ENCODE measurements at places on chromosomes 6 and 20.

GRCh38 chr6:131641554-131641953 is 4.5 kb downstream of the ENPP3 start:
- no peak for DNase-seq

- no peak for DNase-seq
These were observed 46.1 kb downstream of the MYO6 start for GRCh38 chr6:75794954-75795739.

DNA sequence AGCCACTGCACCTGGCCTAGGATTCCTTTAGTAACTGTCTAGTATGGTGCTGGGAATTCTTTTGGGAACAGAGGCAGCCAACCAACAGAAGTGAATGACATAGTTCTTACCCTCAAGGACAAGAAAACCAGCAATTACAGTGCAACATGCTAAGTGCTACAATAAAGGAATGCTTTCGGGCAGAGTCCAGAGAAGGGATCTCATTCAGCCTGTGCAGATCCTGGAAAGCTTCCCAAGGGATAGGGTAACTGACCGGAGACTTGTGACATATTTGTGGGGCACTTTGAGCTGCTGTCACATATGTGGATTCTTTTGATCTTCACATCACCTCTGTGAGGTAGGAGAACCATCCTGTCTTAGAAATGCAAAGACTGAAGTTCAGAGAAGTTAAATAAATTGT is 46.8 kb downstream of the C6orf15 start:
- no peak for DNase-seq

DNA sequence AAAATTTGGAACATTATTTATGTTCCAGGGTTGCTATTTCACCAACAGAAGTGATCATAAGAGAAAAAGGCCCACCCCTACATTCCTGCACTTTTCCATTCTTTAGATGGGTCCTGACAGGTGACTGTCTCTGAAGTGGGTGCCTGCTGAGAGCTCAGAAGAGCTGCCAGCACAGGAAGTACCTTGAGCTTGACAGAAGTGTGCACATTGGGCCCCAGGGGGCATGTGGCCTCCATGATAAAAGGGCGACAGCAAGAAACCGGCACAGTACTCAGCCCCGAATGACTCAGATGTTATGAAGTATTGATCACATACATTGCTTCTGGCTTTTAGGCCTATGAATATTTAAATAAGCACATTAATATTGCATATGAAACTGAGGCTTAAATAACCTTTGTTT is 150.4 kb downstream of the PCSK2 start:
- no peak for DNase-seq

DNA sequence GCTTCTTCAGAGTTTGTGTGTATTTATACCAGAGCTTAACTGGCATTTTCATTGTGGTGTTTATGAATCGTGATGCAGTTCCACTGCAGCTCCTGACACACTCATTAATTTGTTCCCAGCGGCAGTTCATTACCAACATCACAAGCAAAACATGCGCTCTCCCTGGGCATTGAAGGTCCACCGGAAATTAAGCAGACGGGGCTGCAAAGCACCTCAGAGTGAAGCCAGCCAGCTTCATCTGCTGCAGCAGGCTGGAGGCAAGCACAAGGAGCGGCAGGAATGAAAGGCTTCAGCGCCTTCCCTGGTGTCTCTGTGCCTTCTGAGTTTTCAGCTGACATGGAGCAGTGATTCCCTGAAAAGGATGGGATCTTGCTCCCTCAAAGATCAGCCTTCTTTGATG is 246.0 kb upstream of the SPTLC3 start:
- no peak for DNase-seq

Data from stimulated activated CD8-positive, alpha-beta memory T cell treated with anti-CD3 and anti-CD28 coated beads, Interleukin-4, amount 100 ng/mL, for 1 hour (primary cell).